ENCODE measurements at places on chromosomes 6 and 20.

- DNase-seq, result no peak
These were observed 10.2 kb downstream of the UNC5CL start for GRCh38 chr6:41028561-41029412.

GRCh38 chr20:52614051-52614863 lies 357.9 kb upstream of the TSHZ2 start:
- DNase-seq, result no peak

- DNase-seq, result no peak
These were observed 623 bp downstream of the MYBL2 start for GRCh38 chr20:43667341-43668132.

DNA sequence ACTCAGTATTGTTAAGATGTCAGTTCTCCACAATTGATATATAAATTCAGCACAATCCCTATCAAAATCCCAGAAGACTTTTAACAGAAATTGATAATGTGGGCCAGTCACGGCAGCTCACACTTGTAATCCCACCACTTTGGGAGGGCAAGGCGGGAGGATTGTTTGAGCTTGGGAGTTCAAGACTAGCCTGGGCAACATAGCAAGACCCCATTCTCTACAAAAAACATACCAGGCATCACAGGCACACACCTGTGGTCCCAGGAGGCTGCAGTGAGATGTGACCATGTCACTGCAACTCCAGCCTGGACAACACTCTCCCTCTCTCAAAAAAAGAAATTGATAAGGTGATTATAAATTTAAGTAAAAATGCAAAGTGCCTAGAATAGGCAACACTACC lies 90.9 kb downstream of the PDSS2 start:
- DNase-seq, result no peak

DNA sequence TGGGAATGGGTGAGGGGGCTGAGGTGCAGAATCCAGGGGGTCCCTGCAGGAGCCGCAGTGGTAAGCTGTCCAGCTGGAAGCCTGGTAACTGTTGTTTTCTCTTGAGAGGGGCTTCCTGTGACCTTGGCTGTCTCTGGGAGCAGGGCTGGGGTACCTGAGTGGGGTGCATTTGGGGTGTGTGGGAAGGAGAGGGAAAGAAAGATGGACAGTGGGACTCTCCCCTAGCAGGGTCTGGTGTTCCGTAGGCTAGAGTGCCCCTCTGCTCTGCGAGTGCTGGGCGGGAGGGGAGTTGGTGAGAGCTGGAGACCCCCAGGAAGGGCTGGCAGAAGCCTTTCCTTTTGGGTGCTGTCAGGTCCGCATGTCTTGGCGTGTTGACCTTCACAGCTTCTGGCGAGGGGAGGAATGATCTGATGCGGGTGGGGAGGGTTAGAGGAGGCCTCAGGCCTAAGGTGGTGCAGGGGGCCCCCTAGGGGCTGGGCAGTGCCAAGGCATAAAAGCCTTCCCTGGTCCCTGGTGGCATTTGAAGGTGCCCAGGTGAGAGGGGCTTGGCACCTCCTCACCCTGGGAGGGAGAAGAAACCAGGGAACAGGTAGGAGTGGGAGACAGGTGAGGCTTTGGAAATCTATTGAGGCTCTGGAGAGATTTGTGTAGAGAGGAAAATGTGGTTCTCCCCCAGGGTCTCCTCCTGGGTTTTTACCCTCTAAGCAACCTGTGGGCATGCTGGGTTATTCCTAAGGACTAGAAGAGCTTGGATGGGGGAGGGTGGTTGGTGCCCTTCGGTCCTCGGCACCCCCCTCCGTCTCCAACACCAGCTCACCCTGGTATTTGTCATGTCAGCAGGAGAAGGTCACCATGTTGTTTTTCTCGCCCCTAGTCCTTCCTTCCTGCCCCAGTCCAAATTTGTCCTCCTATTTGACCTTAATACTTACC lies 3.3 kb downstream of the VEGFA start:
- DNase-seq, result peak; percentile 56

DNA sequence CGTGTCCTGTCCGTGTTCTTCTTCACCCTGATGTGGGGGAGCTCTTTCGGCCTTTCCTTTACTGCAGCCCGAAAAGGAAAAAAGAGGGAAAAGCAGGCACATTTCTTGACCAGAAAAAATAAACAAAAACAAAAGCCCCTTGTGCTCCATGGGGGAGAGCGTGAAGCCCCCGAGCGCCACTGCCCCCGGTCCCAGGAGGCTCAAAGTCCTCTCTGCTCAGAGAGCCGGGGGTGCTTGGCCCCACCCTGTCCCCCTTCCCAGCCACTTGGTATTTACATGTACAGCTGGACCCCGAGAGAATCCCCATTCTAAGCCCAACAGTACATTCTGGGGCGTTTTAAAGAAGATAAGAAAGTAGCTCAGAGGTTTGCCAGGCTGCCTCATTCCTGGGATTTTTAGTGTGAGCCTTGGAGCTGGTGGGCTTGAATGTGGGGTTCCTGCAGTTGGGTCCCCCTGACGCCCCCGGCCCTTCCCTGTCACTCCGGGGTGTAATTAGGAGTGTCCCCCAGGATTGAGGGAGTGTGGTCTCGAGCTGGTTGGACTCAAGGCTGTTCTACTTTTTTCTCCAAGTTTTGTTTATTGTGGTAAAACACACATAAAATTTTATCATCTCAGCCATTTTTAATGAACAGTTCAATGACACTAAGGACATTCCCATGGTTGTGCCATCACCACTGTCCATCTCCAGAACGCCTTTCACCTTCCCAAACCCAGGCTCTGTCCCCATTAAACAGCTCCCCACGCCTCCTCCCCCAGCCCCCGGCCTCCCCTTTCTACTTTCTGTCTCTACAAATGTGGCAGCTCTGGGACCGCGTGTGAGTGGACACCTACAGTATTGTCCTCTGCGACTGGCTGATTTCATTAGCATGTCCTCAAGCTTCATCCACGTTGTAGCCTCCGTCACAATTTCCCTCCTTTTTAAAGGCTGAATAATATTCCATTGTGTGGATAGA lies 55.7 kb upstream of the BHLHE23 start:
- no peak for DNase-seq

DNA sequence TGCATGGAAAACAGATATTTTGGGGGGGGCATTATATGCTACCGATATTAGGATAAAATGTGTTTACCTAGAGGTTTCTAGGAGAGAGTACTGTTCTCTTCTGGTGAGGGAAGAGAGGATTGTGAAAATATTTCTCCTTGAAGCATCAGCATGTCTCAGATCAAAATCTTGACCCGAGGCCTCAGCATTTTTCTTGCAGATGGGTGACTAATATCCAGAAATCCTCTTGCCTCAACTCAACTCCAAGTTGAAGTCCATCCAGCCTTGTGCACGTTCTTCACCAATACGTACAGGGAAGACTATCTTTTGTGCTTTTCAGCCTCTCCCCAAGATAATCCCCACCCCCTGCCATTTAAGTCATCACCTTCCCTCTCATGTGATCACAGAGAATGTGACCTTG lies 59.5 kb downstream of the PRND start:
- no peak for DNase-seq

DNA sequence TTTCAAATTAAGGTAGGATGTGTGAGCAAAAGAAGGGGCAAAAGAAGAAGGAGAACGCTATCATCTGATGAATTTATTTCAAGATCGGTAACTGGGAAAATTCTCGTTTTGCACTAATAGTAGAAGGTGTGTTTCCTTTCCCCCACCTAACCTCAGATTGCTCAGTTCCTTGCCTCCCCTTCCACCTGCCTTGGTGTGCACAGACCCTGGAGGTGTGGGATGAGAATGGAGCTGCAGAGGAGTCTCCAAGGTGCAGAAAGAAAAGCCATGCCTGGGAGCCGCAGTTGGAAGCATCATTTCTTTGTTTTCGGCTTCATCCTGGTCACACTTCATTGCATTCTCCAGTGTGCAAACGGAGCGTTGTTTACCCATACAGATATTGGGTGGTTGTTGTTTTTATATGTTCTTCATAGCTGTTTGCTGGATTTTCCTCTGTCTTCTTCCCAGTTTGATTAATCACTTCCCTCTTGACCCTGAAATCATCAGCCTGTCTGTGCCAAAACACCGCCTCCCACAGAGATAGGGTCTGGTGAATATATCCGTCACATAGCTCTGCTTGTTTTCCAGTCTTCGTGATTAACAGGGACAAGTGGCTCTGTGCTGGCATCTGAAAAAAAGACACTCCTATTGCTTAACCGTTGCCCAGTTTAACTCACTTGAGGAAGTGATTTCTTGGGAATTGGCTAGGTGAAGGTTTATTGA lies 40.2 kb upstream of the NEDD9 start:
- no peak for DNase-seq

- no peak for DNase-seq
These were observed 405.4 kb downstream of the PREX1 start for GRCh38 chr20:48422242-48422960.

- no peak for DNase-seq
These were observed 1.4 kb downstream of the STK38 start for GRCh38 chr6:36545767-36546307.

DNA sequence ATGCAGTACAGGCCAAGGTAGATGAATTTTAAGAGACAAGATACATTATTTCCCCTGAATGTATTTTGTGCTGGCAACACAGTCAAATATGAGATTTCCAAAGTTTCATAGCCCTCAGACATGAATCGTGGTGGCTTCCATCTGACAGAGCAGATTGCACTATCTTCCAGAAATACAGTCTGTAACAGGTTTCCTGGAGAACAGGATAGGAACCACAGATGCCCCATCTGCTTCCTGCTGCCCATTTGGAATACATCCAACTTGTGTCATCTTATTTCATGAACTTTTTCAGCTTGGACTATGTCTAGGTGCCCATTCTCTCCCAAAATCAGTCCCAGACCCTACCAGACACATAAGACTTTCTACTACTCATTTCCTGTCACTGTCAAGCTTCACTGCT lies 426.0 kb downstream of the KIF16B start:
- no peak for DNase-seq

- DNase-seq, result no peak
These were observed 324.2 kb downstream of the TPBG start for GRCh38 chr6:82687855-82688254.

GRCh38 chr6:148250975-148251685 lies 91.5 kb upstream of the SASH1 start:
- no peak for DNase-seq

- DNase-seq, result no peak
These were observed 607.5 kb downstream of the HDGFL1 start for GRCh38 chr6:23176883-23177282.

DNA sequence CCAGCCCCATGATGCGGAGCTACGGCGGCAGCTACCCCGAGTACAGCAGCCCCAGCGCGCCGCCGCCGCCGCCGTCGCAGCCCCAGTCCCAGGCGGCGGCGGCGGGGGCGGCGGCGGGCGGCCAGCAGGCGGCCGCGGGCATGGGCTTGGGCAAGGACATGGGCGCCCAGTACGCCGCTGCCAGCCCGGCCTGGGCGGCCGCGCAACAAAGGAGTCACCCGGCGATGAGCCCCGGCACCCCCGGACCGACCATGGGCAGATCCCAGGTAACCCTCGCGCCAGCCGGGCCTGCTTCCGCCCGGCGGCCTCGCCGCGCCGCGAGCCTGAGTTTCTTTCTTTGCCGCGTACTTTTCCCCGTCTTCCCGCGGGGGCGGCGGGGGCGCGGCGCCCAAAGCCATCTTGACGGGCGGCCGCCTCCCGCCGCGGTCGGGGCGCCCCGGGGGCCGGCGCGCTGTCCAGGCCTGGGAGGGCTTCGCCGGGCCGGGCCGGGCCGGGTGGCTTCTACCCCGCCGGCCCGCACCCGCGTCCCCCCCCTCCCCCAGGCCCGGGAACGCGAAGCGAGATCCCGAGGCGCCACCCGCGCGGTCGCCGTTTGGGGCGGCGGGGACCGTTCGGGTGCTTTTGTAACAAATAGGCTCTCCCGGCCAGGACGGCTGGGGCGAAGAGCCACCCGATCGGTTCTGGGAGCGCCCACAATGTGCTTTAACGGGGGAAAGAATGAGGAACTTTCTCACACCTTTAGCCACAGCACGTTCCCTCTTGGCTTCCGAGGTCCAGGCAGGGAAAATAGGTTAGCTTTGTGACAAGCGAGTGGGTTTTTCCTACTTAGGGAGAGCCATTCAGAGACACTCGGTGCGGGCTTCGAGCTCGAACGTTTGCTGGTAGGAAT lies 2.3 kb downstream of the ARID1B start:
- DNase-seq, result peak; percentile 32

- no peak for DNase-seq
These were observed 236.5 kb downstream of the CDKAL1 start for GRCh38 chr6:20770773-20771172.

DNA sequence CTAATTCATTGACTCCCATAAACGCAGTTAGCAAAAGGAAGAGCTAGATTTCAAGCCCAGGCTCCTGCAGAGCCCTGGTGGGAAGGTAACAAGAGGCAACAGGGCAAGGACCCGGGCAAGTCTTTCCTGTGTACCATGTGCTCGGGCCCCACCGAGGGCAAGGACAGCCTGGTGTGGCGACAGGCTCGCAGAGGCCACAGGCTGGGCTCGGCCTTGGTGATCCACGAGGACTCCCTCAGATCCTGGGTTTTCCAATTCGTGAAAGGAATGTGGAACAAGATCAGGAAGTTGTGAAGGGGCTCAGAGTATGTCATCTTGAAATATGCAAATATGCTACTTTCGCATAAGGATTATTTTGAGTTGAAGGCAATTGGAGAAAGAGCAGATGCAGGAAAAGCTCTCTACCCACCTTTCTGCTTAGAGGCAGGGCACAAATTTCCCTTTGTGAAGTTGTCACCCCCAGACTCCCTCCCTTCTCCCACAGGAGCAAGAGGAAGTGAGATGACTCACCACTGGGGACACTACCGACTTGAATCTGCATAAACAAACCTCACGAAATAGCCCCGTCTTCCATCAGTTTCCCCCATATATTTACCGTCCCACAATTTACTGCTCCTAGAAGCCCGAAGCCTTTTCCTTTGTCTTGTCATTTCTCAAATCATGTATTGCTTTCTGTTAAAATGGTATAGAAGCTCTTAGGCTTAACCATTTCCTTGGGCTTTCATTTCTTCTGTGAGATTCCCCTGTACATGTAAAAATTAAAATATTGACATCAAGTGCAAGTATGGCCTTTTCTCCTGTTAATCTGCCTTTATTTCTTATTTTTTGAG lies 79.0 kb downstream of the PSMG4 start:
- DNase-seq, result no peak

- DNase-seq, result no peak
These were observed 1368.8 kb upstream of the ADGRB3 start for GRCh38 chr6:67265996-67266921.

DNA sequence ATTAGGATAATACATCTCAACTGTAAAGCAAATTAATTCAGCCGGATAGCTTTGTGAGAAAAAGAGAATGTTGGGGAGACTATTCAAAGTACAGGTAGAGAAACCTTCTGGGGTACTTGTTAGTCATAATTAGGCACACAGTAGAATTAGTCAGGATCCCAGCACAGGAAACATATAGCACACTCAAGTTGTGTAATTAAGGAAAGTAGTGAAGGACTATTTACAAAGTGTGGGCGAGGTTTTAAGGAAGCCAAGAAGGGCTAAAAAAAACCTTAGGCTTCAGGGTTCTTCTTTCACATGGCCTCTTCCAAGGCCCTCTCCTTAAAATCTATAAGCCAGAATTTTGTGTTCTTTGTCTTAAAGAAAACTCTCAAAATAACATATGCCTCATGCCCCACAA lies 126.7 kb downstream of the RTN4IP1 start:
- no peak for DNase-seq

GRCh38 chr6:7505189-7505699 lies 36.2 kb upstream of the DSP start:
- DNase-seq, result no peak
